ENCODE measurements at places on chromosomes 4 and X.

GRCh38 chrX:74906417-74906816, 18.8 kb downstream of the NEXMIF start:
- no peak for DNase-seq

DNA sequence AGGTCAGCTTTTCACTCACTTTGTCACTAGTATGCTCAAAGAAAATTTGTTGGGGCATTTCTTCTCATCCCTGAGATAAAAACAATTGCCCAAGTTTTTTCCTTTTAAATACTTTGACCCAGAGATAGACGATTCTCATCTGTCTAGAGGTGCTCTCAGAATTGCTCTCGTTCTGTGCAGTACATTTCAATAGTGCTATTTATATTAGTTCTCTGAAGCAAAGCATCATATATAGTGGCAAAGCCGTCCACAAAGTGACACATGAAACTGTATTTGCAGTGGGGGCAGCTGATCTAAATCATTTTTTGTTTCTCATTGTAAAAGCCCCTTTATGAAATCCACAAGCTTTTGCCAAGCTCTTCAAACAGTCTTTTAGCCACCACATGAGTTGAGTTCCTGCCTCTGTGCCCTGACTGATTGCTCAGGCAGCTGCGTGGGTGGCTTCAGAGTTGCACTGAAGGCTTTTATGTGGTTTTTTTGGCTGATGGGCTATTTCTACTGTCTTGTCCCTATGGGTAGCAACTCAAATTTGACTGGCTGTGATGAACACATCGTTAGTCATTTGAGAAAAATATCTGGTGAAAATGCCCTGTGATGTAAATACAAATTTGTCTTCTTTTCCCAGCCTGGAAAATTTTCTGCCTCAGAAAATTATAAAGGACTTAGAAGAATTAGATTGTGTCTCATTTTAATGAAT, 119.1 kb upstream of the OTUD4 start:
- peak; percentile 44 for DNase-seq

GRCh38 chr4:78520808-78521226, 30.8 kb upstream of the ANXA3 start:
- DNase-seq = no peak

GRCh38 chr4:67714955-67715354, 14.0 kb upstream of the UBA6 start:
- no peak for DNase-seq

DNA sequence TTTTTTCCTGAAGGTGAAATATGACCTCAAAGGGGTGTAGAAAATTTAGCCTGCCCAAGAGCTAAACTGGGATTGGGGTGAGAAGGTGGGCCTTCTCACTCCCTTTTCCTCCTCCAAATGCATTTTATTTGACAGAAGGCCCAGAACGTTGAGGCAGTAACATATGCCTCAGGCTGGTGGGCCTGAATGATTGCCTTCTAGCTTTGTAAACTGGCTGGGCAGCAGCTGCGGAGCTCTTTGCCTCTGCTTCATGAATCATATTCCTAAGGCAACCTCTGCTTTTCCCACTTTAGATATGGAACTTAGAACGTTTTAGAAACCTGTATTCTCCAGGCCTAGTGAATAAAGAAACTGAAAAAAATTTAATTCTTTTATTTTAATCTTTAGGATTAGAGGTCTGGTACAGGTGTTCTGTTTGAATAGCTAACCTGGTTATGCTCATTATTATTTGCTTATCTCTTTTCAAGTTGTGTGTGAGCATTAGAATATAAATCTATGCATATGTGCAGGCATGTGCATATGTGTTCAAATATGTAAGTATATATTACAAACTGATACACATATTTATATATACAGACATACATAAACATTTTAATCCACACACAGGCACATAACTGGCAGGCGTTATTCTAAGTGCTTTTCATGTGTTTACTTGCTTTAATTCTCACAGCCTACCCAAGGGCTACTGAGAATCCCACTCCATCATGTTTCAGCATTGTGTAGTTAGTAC, 11.5 kb downstream of the PRDM8 start:
- no peak for DNase-seq

GRCh38 chr4:109877400-109877799, 29.5 kb downstream of the LRIT3 start:
- no peak for DNase-seq

- no peak for DNase-seq
Measured at GRCh38 chr4:78601013-78601412, 49.4 kb downstream of the ANXA3 start.

GRCh38 chrX:9611436-9612145, 146.7 kb downstream of the TBL1X start:
- DNase-seq = no peak

DNA sequence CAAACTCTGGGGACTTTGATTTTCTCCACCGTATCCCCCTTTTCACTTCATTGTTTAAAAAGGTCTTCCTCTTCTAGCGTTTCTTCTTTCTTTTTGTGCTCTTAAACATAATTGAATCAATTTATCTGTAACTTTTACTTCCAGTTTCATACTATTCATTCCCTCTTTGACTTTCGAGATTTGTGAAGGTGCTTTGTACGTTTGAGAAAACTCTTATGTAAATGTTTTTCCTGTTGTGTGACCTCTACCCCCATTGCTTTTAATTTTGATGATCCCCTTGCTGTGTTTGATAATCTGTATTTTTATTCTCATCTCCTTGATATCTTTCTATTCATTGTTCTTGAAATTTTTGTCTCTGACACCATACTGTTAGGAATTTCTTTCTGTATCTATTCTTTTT, 4.8 kb downstream of the USP38 start:
- DNase-seq = no peak

DNA sequence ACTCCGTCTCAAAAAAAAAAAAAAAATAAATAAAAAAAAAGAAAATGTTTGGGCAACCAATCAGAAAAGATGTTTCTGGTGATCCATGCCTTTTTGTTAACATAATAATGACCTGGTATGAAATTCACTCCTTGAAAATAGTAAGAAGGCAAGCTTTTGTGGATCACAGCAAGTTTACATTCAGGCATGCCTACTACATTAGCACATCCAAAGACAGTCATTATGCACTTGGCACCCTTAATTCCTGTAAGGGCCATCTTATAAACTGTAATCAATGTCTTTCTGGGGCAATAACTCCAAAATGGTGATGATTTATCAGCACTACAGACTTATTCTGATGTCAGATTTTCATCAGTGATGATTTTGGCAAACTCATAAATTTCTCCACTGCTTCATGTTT, 1871.6 kb upstream of the AGA start:
- DNase-seq = no peak

Measured in stimulated activated CD4-positive, alpha-beta T cell treated with anti-CD3 and anti-CD28 coated beads, TNF-alpha, amount 100 ng/mL, for 4 hours (primary cell).